ENCODE measurements at places on chromosomes 6 and 20.
A peak's percentile ranks its signal among the peaks of the same experiment; 100 is the strongest.

DNA sequence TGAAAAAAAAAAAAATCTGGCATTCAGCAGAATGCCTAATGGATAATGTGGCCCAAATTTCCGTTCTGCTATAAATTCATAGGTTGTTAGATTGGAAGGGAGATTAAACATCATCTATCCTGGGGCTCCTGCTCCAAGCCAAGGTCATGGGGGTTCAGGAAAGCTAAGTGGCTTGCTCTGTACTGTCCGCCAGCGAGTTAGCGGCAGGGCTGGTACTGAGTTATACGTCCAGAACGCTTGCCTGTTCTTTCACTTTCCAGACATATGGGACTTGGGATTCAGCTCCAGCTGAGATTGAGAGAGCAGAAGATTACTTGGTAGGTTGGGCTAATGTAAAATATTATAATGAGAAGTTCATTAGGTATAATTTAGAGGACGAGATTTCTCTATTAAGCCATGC is 858 bp downstream of the RWDD1 start:
- DNase-seq = no peak

DNA sequence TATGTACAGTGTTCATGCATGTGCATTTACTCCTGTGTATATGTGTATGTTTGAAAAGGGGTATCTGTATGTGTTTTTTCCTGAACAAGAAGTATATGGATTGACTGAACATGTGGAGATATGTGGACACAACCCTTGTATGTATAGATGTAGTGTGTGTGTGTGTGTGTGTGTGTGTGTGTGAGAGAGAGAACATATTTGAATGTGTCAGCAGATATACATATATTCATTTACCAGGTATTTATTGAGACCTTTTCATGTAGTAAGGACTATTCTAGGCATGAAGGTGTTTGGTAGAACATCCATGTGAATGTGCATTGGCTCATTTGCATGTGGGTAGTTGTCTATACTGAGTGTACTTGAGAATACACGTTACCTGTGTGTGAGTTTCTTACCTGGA is 39.3 kb downstream of the EIF2S2 start:
- DNase-seq = no peak

DNA sequence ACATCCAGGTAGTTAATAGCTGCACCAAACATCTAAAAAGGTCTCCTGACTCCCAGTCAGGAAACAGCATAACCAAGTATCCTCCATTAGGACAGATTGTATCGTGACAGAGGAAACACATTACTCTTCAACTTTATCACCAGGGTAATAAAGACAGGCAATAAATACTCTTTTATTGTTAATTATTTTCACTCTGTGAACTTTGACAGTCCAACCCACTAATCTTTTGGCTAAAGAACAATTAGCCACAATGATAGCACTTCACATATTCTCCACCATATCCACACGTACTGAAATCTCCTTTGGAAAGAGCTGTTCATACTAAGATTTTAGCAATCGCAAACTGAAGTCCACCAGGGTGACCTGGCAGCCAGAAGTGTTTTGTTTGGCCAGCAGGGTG is 46.4 kb downstream of the ARHGAP18 start:
- DNase-seq = no peak

- DNase-seq = no peak
Measured at GRCh38 chr6:72321788-72322187, 300.1 kb upstream of the KCNQ5 start.

DNA sequence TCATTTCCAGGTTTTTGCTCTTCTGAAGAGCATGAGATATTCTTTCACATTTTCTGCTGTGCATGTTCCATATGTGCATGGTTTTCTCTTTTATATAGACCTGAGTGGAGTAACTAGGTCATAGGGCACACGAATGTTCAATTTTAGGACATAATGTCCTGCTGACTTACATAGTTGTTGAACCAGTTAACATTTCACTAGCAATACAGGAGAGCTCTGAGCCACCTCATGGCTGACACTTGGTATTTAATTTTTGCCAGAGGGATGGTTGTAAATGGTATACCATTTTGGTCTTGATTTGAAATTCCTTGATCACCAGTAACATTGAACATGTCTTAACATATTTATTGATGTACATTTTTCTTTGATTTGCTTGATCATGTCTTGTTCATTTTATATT is 38.3 kb downstream of the IGF2R start:
- no peak for DNase-seq

GRCh38 chr6:153787341-153787606 is 251.8 kb upstream of the OPRM1 start:
- no peak for DNase-seq

DNA sequence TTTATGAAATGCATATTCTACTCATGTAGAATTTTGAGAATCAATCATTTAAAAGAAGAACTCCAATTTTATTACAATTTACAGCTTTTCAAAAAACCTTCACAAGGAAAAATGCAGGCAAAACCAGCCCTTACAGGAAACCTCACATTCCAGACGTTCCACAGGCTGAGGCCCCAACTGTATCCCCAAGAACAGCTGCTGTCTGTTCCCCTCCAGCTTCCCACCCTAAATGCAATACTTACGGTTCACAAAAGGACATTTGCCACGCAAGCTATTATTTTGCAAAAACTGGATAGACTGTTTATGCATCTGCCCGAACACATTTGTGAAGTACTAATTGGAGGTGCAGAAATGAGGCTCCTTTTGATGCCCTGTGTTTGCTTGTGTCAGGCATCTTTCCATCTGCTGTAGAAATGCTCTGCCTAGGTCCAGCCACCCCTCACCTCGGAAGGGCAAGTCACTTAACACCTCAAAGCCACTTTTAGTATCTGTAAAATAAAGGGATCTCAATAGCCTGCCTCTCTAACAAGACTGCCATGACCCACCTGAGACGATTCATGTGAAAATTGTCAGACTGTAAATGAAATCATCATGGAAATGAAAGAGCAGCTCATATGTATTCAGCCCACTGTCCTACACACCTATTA is 26.5 kb downstream of the PDE10A start:
- no peak for DNase-seq

GRCh38 chr6:106316375-106316766 is 9.2 kb downstream of the ATG5 start:
- no peak for DNase-seq

DNA sequence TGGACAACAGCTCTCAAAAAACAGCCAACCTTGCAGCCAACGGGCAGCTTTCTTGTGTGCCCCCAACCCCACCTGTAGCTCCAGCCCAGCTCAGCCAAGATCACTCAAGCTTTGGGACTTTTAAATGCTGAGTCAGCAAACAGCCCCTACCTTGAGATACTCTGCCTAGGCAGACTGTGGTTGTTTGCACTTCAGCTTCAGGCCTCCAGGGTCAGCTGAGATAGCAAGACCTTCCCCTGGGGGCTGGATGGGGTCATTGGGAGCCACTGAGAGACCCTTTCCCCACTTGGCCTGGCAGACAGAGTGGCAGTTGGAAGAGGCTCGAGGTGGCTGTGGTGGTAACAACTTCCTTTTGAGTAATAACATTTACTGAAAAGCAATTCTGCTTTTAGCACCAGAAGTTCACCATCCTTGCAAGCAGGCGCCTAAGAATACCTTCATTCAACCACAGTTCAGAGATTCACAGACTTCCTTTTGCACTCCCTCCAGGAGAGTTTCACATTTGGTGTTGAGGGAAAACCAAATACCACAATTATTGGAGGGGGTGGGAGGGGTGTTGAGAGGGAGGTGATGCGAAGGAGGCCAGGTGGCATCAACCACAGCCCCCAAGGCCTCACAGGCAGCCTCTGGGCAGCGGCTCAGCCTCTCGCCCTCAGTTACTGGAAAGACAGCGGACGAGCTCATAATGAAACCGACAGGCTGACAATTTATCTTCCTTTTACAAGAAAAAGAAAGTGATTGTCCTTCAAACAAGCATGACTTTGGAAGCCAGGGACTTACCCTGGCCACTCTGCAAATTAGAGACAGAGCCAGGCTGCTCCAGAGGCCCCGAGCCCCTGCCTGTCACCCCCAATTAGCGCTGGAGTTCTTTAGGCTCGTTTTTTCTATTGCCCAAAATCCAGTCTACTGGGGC is 148.1 kb downstream of the CEBPB start:
- no peak for DNase-seq

DNA sequence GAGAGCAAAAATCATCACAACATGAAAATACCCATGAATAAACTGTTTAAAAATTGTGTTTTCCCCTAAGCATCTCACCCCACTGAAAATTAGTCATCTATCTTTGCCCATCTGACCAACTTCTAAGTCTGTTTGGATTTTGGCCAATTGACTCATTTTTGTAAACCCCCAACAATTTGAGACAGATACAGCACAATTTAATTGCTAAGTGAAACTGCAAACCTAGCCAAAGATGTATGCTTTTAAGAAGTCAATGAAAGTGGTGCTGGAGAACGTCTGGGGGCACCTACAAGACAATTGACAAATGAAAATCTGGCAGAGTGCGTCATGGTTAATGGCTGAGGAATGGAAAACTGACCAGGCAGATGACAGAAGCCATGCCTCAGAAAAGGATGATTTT is 30.9 kb upstream of the SLC24A3 start:
- DNase-seq = no peak

DNA sequence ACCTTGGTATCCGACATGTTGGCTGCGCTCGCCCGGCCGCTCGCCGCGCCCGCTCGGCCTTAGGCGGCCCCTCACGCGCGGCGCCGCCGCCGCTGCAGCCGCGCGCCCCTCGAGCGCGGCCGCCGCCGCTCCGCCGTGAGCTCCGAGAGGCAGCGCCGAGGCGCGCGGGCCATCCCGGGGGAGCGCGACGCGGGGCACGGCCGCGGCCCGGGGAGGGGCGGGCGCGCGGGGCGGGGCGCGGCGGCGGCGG is at the start of gene KIF13A:
KIF13A (minus strand) TSS at position 189 of the 250 bp plus-strand sequence; CDS start at position 17, 172 bp downstream.
- peak; percentile 34 for DNase-seq

- DNase-seq = peak; percentile 54
Measured at GRCh38 chr20:4067600-4068261, 52.4 kb upstream of the RNF24 start.

DNA sequence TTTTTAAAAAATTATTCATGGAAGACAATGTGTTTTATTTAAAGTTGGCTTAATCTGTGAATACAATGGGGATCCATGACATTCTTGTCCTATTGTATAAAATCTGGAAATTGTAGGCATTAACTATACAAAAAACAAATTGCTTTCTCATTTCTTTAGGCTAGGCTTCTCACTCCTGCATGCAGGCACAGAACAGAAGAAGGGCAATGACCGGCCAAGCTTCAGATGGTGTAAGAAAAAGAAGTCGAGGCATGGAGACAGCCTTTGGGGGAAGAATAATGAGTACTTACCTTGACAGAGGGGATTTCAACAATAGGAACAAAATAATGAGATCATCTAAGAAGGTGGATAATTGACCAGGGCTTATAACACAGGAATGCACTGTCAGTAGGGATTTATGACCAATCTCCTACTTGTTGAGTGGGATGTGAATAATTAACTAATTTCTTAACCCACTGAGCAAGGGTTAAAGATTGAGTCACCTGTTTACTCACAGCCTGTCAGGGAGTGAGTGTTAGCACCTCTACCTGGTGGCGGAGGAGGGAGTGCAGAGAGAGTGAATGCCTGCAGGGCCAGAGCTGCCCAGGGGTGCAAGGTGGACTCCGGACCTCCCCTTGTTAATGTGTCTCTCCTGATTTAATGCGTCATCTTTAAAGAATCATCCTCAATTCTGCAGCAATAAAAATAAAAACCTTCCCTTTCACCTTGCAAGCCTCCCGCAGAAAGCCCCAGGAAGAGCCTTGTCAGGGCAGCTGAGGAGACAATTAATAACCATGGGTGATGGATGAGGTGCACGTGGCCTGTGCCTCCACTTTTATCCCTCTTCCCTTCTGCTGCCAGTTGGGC is 3.9 kb downstream of the SLC22A2 start:
- no peak for DNase-seq

GRCh38 chr6:170371080-170371479 is 64.5 kb downstream of the FAM120B start:
- DNase-seq = no peak

DNA sequence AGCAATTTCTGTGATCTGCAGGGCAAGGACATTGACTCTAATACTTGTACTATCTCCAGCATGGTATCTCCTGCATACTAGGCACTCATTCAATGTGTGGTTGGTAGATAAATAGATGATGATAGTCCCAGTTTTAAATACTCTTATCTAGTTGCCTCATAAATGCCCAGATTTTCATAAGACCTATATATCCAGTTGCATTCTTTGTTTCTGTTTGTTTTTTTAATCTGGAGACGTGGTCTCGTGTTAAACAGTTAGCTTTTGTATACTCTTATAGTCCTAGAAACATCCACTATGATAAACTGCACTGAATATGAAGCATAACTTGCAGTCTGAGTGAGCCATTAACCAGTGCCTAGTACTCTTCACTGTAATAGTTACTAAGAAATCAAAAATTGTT is 35.5 kb upstream of the SUMO4 start:
- DNase-seq = no peak

DNA sequence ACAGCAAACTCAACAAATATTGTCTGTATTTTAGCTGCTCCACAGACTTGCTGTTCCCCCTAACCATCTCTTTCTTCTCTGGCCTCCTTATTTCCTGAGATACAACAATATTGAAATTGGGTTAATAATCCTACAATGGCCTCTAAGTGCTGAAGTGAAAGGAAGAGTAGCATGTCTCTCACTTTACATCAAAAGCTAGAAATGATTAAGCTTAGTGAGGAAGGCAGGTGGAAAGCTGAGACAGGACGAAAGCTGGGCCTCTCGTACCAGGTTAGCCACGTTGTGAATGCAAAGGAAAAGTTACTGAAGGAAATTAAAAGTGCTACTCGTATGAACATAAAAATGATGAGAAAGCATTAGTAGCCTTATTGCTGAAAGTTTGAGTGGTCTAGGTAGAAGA is 63.8 kb downstream of the ELOVL5 start:
- DNase-seq = no peak

- DNase-seq = no peak
Measured at GRCh38 chr6:89605861-89606260, 32.7 kb downstream of the LYRM2 start.

DNA sequence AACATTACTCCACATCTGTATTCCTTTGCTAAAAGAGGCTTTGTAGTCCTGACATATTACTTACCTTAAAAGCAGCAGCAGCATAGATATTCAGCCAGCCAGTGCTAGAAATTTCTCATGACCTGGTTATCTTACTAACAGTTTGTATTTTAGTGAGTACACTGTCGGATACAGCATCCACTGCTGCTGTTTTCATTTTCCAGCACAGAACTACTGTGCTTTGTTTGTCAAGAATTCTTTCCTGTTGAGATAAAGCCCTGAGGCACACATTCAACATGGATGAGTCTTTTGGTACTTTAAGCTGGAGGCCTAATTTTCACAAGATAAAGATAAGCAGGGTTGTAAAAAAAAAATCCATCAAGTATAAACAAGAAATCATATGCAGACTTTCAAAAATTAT is 311.2 kb upstream of the OPRM1 start:
- no peak for DNase-seq

GRCh38 chr20:25308671-25309394 is 60.9 kb downstream of the PYGB start:
- peak; percentile 76 for DNase-seq

GRCh38 chr6:122669418-122669817 is 59.2 kb downstream of the PKIB start:
- no peak for DNase-seq

GRCh38 chr6:94071835-94072234 is 652.5 kb upstream of the EPHA7 start:
- DNase-seq = no peak

All from H54 (cell line).